Adipocyte (in vitro differentiated cells): ENCODE measurements at places on chromosomes 11 and 22.

DNA sequence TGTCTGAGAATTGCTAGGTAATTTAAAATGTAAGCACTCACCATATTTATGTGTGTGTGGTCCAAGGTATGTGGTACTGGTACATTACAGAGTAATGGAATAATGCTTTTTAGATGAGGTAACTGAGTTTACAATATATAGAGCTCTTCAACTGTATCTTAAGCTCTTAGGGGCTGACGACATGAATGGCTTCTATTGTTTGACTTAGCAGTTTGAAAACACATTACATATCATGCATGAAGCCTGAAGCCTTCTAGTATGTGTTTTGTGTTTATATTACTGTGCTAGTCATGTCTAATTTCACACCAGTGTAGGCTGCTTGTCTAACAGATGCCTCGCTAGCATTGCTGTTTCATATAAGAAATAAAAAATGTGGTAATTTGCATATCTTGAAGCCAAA, 37.2 kb downstream of the GAS2 start:
- DNase-seq, result no peak

- DNase-seq, result peak; percentile 62
These were observed 4.7 kb downstream of the C11orf52 start for GRCh38 chr11:111923351-111923788.

- no peak for DNase-seq
These were observed 64.7 kb downstream of the MTNR1B start for GRCh38 chr11:93034031-93034722.

DNA sequence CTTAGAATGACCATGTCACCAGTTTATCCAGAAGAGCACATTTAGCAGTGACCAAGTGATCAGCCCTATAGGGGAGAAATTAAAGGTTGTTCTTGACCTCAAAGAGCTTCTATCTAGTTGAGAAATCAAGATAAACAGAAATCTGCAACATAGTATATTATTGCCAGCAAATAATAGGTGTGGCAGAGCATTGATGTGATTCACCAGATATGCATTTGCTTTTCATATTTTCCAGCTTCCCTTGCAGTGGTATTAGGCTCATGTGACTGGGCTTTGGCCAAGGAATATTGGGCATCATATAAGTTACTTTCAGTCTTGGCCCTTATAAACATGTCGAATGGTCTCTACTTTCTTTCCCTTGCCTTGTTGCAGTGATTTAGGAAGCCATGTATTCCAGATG, 34.5 kb downstream of the COMMD9 start:
- DNase-seq, result peak; percentile 56

GRCh38 chr11:47000033-47000432, 63.5 kb downstream of the CSTPP1 start:
- DNase-seq, result no peak

GRCh38 chr11:115637599-115638241, 133.5 kb upstream of the CADM1 start:
- no peak for DNase-seq

DNA sequence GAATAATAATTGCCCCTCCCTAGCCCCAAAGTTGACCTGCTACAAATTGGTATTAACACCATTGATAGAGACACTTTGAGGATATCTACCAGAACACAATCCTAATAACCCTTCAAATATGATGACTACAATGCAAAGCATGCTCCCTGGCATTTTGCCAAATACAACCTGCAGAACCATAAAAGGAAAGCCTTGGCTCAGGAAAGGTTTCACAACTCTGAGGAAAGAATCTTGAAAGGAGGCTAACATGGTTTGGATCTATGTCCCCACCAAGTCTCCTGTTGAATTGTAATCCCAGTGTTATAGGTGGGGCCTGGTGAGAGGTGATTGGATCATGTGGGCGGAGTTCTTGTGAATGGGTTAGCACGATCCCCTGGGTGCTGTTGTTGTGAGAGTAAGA, 140.4 kb upstream of the ARHGAP42 start:
- DNase-seq, result no peak
